Suppressor macrophage treated with lipopolysaccharide for 1 hour (primary cell): ENCODE measurements at places on chromosomes 4 and X.

DNA sequence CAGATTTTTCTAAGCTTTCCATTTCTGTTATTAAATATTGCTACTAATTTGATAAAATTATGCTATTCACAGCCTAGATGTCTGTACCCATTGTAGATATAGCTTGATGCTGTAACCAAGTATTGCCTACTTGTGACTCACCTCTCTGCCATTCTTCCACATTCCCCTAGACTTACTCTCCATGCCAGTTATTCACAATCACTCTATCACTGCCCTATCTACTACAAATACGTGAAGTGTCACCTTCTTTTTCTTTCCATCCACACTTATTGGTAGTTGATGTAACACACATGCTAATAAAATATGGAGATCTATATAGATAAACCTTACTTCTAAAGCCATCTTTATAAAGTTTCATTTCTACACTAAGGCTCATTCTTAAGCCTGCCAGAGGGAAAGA, 179.4 kb upstream of the PACRGL start:
- DNase-seq: no peak

DNA sequence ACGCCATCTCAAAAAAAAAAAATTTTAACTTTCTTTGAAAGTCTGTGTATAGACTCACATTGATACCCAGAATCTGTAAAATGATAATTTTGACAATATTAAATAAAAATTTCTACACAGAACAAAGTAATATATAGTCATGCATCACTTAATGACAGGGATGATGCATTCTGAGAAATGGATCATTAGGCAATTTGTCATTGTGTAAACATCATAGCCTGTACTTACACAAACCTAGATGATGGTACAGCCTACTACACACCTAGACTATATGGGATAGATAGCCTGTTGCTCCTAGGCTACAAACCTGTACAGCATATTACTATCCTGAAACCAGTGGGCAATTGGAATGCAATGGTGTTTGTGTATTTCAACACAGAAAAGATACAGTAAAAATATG, 107.7 kb downstream of the BLTP1 start:
- no peak for DNase-seq

DNA sequence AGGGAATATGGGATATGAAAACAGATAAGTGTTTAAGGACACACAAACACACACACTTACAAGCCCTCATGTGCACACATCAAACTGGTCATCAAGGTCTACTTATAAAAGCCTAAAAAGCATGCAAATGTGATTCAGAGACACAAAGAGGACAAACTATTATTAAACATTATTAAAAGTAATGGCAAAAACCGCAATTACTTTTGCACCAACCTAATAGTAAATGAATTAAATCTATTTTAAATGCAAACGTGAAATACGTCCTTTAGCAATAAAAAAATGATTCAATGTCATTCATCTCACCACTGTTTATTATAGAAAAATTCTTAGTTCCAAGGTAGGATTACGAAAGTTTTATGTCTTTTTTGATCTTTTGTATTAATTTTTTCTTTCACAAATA, 91.1 kb upstream of the ARMCX2 start:
- DNase-seq: no peak

DNA sequence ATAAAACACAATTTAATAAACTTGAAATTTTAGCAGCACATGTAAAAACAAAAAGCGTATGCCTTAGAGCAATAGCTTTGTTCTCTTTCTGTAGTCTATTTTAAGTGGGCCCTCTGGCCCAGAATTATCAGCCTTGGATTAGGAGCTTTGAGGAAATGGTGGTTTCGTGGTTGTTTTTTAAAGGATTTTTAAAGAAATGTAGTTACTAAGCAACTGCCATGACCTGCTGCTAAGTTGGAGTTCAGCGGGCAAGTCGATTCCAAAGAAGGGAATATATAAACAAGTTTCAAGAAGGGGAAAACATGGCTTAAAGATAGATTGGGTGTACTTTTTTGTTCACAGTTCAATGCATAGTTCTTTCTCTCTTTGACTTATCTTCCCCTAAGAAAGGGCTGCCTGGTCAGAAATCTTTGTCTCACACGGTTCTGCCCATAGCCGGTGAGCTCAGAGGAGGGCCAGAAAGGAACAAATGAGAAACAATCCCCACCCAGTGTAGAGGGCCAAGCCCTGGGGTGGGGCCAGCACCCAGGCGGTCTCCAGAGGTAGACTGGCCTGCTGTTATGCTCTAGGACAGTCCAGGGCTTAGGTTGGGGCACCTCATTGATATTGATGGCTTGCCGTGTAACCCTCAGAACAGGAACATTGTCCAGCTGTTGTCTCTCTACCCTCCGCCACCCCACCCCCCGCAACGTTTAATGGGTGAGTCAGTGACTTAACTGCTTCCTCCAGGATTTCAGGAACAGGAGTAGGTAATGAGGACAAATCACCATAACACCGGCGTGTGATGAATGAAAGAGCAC, 32.5 kb downstream of the DLG3 start:
- peak; percentile 21 for DNase-seq

GRCh38 chr4:80022282-80022681, 50.7 kb downstream of the ANTXR2 start:
- DNase-seq: no peak

GRCh38 chr4:16745009-16745635, 153.3 kb downstream of the LDB2 start:
- DNase-seq: no peak

DNA sequence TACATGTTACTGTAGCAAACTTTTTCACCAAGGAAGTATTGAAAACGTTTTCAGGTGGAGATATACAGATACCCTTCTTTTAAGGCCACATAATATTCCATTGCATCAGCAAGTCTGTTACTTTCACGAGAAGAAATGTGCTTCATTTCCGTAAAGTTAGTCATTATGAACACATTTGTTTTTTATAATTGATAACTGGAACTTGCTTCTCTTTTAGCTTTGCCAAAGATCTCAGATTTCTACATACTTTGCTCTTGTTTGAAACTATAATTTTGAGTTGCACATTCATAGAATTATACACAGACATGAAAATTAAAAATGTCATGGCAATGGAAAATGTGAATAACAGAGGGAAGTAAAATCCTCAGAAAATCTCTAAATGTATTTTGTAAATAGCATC, 128.7 kb upstream of the GIMD1 start:
- no peak for DNase-seq

GRCh38 chr4:39046249-39046648, 14.0 kb upstream of the TMEM156 start:
- peak; percentile 85 for DNase-seq

DNA sequence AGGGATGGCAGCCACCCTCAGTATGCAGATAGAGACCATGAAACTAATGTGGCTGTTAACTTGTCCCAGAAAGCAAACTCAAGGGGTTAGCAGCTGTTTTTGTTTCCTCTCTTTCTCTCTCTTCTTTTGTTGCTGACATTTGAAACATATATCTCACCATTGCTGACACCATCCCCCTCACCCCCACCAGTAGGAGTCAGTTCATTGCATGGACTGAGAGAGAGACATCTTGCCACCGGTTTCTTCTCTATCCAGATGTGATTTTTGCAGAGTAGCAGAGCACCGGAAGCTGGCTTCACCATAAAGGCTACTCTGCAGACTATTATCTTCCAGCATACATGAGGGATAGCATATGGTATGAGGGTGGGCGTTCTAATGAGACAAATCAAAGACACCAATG, 177.1 kb upstream of the FRG1 start:
- DNase-seq: no peak

- peak; percentile 49 for DNase-seq
These were observed 67.9 kb upstream of the SLC4A4 start for GRCh38 chr4:71270901-71271300.

- DNase-seq: no peak
These were observed 45.5 kb downstream of the VCX2 start for GRCh38 chrX:8125566-8125965.

DNA sequence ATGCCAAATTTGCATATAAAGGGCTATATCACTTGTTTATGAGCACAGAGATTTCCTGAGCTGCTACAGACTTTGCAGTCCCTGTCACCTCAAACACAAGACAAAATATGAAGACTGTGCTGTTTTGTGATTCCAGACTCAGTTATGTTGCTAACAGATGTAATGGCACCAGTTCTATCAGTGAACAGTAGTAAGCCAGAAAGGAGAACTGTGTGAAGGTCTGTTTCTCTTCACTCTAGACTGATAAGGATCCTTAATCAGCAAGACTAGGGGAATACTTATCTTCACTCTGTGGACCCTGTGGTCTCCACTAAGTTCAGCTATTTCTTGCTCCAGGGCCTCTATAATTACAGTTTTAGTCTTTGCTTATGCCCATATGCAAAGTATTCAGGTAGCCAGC, 82.7 kb downstream of the ANXA5 start:
- no peak for DNase-seq

DNA sequence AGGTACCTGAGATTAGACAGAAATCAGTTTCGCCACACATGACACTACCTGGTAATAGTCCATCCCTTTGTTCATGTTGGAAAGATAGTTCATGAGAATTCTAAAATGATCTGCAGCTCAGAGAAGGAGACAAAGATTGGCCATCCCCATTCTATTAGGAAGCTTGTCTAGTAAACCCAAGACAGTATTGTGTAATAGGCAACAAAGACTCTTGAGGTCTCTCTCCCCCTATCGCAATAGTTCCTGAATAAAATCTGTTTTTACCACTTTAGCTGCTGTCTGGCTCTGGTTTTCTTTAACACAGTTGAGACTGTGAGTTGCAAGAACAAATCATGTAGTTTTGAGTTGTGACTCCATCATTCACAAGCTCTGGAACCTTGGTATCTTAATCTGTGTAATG, 14.8 kb upstream of the BBS7 start:
- no peak for DNase-seq

DNA sequence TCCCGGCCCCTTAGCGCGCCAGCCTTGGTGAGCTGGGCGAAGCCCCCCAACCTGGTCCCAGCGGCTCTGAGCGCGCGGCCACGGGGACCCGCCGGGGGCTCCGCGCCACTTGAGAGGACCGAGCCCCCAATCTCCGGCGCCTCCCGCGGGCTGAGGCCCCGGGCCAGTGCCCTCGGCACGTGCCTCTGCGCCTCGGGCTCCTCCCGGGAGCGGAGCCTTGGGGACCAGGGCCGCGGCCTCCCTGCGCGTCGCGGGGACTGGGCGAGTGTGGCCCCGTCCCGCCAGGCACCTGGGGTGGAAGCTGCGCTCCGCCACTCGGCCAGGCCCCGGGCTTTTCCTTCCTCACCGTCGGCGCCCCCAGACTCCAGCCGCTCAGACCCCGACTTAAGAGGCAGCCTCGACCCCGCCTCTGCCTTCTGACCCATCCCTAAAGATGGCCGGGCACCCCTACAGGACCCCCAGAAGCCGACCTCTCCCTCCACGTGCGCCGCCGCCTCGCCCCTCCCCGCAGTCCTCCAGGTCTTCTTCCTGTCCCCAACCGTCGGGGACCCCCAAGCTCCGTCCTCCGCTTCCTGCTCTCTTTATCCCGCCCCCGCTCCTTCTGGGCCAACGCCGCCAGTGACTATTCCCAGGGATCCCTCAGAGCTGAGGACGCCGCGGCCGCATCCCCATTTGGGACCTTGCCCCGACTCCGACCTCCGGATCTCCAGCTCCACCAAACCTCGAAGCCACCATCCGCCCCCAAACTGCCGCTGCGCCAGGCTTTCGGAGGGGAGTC, 752 bp downstream of the ERAS start:
- DNase-seq: no peak

DNA sequence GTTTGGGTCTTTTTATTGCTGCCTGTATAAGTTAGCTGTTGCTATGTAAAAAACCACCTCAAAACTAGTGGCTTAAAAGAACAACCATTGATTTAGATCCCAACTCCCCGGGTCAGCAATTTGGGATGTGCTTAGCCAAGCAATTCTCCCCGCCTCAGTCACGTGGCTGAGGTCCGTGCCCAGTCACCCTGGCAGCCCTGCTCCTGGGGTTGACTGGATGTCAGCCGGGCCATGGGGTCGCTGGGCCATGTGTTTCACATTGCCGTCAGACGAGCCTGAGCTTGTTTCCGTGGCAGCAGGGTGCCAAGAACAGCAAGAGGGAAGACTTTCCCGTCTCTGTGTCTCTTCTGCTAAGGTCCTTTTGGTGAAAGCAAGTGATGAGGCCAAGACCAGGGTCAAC, 345.7 kb upstream of the FAT1 start:
- no peak for DNase-seq

DNA sequence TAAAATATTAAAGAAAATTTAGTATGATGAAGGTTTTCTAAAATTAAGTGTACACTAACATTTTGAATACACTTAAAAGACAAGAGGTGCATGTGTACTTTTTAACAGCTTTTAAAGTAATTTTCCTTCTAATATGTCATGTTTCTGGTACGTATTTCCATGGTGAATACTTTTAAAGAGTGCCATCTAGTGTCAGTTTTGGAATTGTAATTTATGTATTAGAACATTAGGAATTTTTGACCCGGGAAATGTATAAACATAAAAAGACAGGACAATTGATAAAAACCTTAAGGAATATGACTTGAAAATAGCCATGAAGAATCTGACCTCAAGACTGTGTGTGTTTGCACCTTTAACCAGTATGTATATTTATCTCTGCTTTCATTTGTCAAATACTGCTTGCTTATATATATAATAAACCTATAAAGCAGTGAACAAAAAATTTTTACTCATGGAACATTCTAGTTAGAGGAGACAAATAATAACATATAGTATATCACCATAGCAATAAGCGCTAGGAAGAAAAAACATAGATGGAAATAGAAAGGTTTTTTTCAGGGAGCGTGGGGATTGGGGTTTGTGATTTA, 7.2 kb downstream of the GSTCD start:
- peak; percentile 48 for DNase-seq

DNA sequence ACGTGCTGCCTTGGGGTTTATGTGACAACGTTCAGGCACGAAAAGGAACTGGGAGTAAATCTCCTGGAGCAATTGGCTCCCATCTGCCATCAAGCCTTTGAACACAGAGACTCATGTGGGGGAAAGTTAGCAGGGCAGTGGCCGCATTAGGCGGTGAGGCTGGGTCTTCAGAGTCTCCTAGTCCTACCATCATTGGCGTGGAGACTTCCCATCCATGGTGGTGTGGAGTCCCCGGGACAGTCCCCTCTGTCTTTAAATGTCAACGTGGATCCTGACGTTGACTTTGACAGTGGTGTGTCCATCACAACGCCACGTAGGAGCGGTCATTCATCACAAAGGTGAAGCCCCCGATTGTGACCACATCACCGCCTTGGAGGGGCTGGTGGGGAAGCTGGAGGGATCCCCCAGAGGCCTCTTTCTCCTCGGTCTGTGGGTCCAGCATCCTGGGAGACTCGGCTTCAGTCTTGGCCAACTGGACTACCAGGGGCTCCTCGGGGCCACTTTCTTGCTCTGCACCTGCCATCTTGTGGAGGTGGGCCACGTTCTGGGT, 21.8 kb downstream of the CRLF2 start:
- no peak for DNase-seq

GRCh38 chr4:128776794-128777216, 32.7 kb upstream of the JADE1 start:
- no peak for DNase-seq

GRCh38 chrX:95945528-95945927, 739.1 kb upstream of the DIAPH2 start:
- no peak for DNase-seq

- DNase-seq: peak; percentile 23
These were observed 60.6 kb upstream of the TLR2 start for GRCh38 chr4:153623491-153623890.

GRCh38 chr4:658681-659667, 15.1 kb downstream of the ATP5ME start:
- no peak for DNase-seq
